D721Med (cell line): ENCODE measurements at places on chromosomes 1 and 21.

- DNase-seq, result no peak
Observed at GRCh38 chr1:86788300-86789206, 84.2 kb downstream of the SH3GLB1 start.

DNA sequence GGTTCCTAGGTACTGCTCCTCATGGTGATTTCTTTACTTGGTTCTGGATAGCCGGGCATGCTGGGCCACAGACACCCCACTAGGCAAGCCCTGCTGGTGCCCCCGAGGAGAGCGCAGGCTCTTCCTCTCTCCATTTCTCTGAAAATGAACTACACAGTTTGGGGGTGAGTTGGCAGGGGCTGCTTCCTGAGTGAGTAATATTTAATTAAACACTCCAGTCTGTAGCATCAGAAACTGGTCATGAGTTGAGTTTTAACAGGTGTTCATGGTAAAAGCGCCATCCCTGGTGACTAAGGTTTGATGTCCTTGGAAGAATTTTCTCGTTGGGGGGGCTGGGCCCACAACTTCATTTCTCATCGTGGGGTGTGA is 1.7 kb downstream of the SPSB1 start:
- no peak for DNase-seq

- no peak for DNase-seq
Observed at GRCh38 chr1:107309962-107310361, 169.1 kb downstream of the NTNG1 start.

DNA sequence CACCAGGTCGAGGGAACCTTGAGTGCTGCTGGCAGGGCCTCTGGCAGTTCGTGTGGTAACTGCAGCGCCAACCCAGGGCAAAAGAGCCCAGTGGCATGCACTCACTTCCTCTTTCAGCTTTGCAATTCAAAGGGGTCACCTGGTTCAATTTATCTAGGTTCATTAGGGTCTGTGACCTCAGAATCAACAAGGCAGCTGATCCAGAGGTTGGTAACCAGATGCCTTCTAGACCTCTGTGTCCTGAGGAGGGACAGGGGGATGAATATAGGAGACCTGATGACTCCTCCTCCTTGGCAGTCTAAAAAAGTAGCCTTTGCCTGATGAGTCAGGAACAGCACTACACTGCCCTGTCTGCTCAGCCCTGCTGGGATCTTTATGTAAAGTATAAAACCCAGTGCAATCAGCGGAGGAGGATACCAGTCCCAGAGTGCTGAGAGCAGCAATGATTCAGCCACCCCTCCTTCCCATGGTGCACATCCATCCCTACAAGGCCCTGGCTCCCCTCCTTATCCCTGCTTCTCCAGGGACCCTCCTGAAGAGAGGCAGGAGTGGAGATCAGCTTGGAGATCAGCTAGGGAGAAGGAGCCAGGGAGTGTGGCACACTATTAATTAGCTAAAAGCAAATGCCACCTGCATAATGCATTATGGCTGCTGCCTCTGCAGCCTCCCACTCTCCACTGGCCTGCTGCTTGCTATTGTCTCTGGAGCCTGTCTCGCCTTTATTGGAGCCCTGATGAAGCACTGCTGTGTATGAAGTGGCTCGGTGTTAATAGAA is 11.2 kb upstream of the FMOD start:
- DNase-seq, result no peak

GRCh38 chr1:35935442-35936388 is 4.8 kb downstream of the AGO3 start:
- DNase-seq, result no peak
